ENCODE measurements at places on chromosomes 13 and 19. TPM values are rescaled to one million over a fixed set of nuclear protein-coding genes. Genes with fewer than 3 reads are reported as not detected.

C19orf33 gene
- not detected for polyA plus RNA-seq

APOC1 gene
- polyA plus RNA-seq: not detected

FGF22 gene
- polyA plus RNA-seq: not detected

MZT1 gene
- polyA plus RNA-seq: 8.0 TPM

IGFL2 gene
- 0.36 TPM for polyA plus RNA-seq

IL12RB1 gene
- 40.7 TPM for polyA plus RNA-seq

POGLUT2 gene
- polyA plus RNA-seq: 0.20 TPM

MBD3L2 gene
- polyA plus RNA-seq: not detected

HCST gene
- polyA plus RNA-seq: 784 TPM

DNA sequence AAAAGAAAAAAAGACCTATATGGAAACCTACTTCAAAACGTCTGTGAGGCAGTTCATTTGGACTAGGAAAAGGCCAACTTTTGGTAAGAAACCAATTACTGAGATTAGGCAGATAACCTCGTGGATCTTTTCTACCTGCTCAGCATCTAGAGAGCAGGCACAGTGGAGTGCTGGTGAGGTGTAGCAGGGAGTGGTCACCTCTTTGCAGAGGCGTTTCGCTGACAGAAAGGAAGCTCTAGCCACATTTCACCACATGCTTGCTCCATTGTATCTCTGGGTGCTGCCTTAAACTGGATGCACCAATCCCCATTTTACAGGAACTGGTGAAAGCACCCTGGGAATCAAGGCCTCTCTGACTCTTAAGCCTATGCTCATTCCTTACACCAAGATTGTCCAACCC lies 360.5 kb downstream of the LIG4 start:
- DNase-seq: no peak

- DNase-seq: no peak
Observed at GRCh38 chr13:113041293-113041690, 64.3 kb upstream of the F7 start.

DNA sequence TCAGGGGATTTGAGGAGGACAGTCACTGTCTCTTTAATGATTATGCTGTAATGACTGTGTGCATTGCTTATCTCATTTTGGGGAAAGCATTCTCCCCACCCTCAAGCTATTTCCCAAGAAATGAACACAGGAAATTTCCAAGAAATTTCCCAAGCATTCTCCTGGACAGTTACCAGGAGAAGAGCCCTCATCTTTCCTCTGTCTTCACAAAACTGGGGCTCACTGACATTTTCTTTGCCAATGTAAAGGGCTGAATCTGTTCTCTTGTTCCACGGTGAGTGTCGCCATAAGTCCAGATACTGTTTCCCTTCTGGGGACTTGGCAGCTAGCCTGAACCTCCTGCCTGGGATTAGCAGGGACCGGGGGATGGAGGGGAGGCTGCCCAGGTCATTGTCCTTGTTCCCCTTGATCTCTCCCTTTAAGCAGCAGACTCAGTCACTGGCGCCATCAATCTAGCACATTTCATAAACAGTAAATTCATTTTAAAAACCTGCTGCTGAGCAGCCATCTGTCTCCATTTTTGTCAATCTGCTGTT lies 172.8 kb downstream of the DNAJC15 start:
- no peak for DNase-seq

DNA sequence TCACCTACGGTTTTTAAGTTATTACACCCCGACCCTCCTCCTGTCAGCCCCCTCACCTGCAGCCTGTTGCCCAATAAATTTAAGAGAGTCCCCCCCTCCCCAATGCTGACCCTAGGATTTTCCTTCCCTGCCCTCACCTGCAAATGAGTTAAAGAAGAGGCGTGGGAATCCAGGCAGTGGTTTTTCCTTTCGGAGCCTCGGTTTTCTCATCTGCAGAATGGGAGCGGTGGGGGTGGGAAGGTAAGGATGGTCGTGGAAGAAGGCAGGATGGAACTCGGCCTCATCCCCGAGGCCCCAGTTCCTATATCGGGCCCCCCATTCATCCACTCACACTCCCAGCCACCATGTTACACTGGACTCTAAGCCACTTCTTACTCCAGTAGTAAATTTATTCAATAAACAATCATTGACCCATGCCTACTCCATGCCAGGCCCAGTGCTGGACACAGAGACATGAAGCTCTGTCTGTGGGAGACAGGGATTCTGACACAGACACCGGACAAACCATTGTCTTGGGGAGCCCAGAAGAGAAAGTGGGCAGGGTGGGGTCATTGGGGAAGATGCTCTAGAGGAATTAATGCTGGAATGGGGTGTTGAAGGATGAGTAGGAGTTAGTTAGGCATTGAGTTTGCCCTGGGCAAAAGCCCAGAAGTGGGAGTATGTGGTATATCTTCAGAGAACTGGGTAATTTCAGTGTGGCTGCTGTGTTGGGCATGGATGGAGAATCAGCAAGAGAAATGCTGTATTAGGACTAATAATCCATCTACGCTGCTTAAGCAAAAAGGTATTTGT lies 19.2 kb downstream of the CKM start:
- no peak for DNase-seq

DNA sequence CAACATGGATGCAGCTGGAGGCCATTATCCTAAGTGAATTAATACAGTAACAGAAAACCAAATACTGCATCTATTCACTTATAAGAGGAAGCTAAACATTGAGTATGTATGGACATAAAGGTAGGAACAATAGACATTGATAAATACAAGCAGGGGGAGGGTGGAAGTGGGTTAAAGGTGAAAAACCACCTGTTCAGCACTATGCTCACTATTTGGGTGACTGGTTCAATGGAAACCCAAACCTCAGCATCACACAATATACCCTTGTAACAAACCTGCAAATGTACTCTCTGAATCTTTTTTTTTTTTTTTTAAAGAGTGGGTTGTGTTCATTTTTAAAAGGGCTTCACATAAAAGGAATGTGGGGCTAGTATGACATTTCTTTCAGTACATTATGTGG lies 26.9 kb upstream of the CPB2 start:
- DNase-seq: no peak

GRCh38 chr19:29616541-29616940 lies 10.5 kb downstream of the POP4 start:
- no peak for DNase-seq

- no peak for DNase-seq
Observed at GRCh38 chr13:98994080-98994479, 16.2 kb upstream of the DOCK9 start.

- no peak for DNase-seq
Observed at GRCh38 chr19:6278740-6279619, 795 bp downstream of the MLLT1 start.

DNA sequence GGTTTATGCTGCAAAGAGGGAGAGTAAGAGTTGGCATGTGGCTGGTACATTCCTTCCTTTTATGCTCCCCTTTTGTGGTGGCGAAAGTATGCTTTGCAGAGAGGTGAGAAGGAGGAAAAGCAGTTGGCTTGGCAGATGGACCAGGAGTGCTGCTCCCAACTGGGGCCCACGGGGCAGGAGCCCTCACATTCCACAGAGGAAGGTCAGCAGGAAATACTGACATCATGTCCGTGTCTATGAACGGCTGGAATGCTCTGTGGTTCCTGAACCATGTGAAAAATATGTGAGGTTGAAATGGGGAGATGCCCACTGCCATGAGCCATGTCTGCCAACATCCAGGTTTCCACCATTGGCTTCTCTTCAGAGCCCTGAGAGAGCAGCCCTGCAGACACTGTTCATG lies 33.3 kb upstream of the GAS6 start:
- DNase-seq: no peak

DNA sequence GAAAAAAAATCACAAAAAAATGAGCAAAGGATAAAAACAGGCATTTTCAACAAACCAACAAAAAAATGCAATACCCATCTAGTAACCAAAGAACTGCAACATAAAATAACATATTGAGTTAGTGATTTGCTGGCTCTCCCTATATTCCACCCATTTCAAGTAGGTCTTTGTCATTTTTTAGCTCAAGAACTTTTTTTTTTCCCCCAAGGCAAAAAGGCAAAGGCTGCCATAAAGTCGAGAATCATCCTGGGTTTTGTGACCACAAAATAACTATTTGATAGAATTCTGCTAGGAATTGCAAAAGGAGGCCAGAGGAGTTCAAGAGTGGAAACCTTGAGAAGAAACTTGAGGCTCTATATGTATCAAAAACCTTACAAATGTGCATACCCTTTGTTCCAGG lies 5.5 kb downstream of the SAFB2 start:
- no peak for DNase-seq

DNA sequence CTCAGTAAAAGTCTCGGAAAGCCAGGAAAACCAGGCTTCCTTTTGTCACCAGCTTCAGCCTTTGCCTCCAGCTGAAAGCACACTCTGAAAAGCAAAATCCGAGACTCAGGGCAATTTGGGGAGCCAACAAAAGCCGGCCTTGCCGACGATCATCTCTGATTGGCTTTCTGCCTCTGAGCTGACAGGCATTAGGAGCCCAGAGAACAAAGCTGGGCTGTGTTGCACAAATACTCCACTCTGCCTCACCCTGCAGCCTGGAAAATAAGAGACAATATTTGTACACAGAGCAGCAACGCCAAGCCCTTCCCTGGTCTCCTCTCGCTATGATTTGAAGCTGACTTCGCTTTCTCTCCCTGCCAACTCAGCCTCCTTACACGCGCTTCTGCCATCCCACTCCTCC lies 46.9 kb downstream of the CACNA1A start:
- no peak for DNase-seq

DNA sequence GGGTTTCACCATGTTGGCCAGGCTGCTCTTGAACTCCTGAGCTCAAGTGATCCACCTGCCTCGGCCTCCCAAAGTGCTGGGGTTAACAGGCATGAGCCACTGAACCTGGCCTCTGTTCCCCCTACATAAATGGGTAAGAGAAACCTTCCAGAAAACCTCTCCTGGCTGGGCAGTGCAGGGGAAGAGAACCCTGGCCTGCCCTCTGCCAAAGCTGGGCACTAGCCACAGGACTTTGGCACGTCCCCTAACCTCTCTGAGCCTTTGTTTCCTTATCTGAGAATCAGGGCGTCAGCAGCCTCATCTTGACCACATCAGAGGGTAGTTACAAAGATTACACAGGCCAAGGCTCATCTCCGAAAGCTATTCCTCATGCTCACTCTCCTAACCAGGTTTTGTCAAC lies 2.2 kb downstream of the SBSN start:
- no peak for DNase-seq

- peak; percentile 39 for DNase-seq
Observed at GRCh38 chr19:44694184-44694579, 4.8 kb upstream of the CEACAM16 start.
